ENCODE measurements at places on chromosomes 5 and 9.

- no peak for DNase-seq
These were observed 4.1 kb upstream of the OLFM1 start for GRCh38 chr9:135083241-135083810.

- no peak for DNase-seq
These were observed 11.6 kb downstream of the TMOD1 start for GRCh38 chr9:97512966-97513560.

DNA sequence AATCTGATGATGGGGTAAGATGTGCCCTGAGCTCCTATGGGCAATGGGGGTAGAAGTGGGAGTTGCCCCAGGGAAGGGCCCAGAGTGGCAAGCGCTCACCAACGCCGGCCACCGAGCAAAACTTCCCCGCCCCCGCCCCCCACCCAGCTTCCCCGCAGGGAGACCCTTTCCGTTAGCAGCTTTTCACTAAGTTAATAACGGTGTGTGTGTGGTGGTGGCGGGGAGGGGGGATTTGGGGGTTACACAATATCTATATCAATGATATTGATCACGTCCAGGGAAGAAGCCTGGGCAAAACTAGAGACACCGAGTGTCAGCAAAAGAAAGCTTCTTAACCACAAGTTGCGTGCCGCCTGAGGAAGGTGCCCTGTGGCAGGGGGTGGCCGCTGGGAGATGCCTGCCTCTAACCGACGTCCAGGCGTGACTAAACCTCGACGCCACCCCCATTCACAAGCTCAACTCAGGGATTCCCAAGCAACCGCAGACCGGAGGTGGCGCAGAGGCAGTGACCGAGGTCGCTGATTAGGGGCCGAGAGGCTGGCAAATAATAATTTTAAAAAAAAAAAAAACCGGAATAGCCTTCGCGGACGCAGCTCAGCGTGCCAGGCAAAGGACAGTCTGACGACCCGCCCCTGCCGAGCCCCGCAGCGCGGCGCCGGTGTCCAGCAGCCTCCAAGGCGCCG lies 222.6 kb downstream of the MEF2C start:
- DNase-seq: no peak

DNA sequence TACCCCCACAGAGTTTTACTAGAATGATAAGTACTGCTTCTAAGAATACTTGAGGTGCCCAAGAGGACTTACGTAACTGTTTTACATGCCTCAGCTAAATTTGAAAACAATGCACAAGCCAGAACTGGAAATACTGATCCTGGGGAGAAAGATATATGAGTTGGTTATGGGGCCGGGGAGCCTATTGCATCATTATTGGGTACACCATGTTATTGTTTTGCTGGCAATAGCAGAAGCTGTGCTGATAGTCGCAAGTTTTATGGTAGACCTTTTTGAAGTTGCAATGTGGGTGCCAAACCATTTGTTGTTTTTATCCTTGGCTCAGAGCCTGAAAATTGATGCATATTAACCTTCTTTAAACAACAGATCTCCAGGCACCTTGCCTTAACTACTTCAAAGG lies 108.4 kb upstream of the DHFR start:
- DNase-seq: no peak

- DNase-seq: peak; percentile 10
These were observed 145.5 kb downstream of the HMHB1 start for GRCh38 chr5:143957455-143957854.
